Activated naive CD8-positive, alpha-beta T cell treated with anti-CD3 and anti-CD28 coated beads, Interleukin-2, amount 50 U/mL, for 24 hours (primary cell): ENCODE measurements at places on chromosomes 1 and 21.

DNA sequence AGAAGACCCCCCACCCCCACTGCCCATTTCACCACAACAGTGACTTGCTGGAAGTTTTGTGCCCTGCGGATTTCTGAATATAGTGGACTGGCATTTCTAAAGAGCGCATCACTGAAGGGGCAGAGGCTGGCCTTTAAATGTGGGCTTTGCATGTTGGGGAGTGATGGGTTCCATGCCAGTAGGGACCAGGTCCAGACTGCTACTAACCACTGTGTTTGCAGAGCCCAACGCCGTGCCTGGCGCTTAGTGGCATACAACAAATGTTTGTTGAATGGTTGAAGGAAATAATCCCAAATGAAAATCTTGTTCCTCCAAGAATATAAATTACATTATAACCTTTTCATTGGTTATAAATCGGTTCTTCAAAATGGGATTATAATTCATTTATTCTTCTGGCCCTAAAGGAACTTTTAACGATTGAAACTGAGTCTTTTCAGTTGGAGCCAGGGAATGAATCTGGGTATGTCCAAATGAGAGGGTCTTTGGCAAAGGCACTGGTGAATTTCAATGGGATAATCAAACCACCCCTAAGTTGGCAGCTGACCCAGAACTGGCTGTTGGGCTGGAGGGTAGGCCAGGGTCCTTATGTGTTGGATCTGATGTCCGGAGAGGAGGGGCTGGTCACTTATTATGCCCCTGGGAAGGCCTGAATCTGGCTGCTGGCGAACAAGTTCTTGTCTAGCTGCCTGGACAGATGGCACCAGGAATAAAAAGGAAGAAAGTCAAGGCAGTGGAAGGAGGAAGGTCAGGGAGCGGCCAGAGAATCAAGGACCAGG, 13.8 kb upstream of the SDHB start:
- no peaks in the 10 kb centered on the region for H3K36me3 ChIP-seq
- H3K4me3 ChIP-seq, result no peak overlapping the region
- H3K27me3 ChIP-seq, result no peaks in the 10 kb centered on the region
- peaks cover 2% of the 10 kb centered on the region for H3K4me1 ChIP-seq

DNA sequence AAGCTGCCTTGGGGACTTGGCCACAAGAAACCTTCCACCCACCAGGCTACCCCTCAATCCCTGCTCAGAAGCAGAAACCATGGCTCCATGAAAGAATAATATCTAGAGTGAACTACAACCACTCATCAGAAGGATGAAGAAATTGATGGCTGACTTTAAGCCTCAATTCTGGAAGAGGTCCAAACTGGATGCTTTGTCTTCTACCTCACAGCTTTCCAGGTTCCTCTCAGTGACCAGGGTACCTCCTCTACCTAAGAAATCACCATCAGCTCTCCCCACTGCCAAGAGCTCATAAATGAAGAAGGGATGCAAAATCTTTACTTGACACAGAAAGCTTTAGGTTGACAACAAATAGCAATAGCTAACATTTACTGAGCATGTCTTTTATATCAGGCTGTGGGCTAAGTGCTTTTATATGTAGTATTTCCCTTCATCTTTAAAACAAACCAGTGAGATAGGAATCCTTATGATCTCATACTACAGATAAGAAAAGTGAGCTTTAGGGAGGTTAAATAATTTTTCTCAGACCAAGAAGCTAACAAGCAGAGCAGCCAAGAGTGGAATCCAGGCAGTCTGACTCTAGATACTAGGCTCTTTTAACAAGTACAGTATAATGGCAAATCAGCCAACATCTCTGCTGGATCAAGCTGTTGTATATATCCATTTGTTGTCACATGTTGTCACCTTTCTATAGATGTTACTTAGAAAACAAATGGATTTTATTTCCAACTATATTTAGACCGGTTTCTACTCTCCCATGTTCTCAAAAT, 243.0 kb upstream of the SGIP1 start:
- DNase-seq, result no peak

DNA sequence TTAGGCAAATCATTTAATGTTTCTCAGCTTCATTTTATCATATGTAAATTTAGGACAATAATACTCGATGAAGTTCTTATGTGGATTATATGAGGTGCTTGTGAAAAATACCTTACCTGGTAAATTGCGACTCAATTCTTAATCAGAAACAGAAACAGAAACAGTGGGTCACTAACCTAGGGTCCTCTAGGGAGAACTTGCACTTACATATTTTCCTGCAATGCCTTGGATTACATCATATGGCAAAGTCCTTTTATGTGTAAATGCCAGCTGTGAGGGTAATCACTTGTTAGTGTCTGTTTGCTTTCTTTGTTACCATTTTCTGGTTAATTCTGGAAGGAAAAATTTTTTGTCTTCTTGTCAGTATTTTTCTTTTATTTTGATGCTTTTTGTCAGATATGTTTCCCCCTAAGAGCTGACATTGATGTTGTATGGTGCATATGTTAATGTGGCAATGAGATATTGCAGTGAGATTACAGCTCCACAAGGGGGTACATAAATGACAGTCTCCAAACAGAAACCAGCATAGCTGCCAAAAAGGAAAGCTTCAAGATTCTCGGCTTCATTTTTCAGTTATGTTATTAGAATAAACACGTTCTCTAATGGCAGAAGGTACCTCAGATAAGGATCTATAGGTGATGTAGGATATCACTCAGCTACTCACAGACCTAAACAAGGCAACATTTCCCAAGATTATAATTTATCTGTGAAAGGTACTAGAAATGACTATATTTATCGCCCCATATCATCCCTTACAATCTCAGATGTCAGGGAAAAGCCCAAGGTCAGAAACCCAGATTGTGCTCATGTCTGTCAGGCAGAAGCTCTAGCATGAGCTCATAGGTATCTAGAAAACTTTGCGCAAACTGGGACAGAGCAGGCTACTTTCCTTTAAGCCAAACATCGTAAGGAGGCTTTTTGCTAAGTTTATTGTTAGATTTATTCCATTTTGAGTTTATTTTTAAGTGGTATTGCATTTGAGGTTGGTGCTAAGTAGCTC, 119.9 kb downstream of the FASLG start:
- peaks cover 36% of the 10 kb centered on the region for H3K4me1 ChIP-seq
- H3K27ac ChIP-seq, result peak overlapping the region; percentile 39
- no peaks in the 10 kb centered on the region for H3K36me3 ChIP-seq
- DNase-seq, result no peak
- peaks cover 3% of the 10 kb centered on the region for H3K27me3 ChIP-seq

- no peaks in the 10 kb centered on the region for H3K27me3 ChIP-seq
- H3K36me3 ChIP-seq, result no peaks in the 10 kb centered on the region
- H3K4me1 ChIP-seq, result no peaks in the 10 kb centered on the region
- H3K4me3 ChIP-seq, result no peak overlapping the region
- DNase-seq, result peak; percentile 37
These were observed 96.3 kb upstream of the TMPRSS15 start for GRCh38 chr21:18499761-18500376.

DNA sequence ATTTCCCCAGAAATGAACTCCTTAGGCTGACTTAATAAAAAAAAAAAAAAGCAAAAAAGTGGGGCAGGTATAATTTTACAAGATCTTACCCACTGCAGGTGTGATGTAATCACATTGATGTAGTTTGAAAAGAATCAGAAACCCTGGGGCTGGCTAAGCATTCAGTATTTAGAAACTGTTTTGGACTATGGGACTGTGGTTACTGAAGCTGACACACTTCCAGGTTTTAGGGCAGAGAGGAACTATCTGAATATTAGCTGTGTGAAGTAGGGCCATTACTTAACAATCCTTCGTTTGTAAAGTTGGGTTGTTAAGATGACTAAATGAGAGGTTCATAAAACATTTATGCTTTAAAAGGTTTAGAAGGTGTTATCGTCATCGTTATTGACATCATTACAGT, 165.3 kb downstream of the FASLG start:
- no peak overlapping the region for H3K4me3 ChIP-seq
- no peak for DNase-seq
- H3K36me3 ChIP-seq, result no peaks in the 10 kb centered on the region
- peaks cover 3% of the 10 kb centered on the region for H3K27me3 ChIP-seq
- H3K4me1 ChIP-seq, result peaks cover 18% of the 10 kb centered on the region
- no peak overlapping the region for H3K27ac ChIP-seq

DNA sequence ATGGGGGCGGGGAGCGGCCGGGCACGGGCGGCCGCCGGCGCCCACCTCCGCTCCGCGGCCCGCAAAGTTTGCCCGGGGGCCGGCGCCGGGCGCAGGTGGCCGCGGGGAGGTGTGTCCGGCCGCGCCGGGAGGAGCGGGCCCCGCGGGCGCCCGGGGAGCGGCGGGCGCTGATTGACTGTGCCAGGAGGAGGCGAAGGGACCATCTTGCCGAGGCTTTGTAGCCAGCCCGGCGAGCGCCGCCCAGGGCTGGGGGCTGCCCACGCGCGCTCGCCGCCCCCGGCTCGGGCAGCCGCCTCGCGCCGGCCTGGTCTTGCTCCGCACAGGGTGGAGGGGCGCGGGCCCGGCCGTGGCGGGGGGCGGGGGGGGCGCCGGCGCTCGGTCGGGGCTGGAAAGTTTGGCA, 432 bp downstream of the EPHB2 start:
- no peak overlapping the region for H3K4me3 ChIP-seq
- no peaks in the 10 kb centered on the region for H3K36me3 ChIP-seq
- DNase-seq, result no peak

- H3K36me3 ChIP-seq, result peaks cover 22% of the 10 kb centered on the region
- peaks cover 18% of the 10 kb centered on the region for H3K4me1 ChIP-seq
- H3K27ac ChIP-seq, result no peak overlapping the region
- peak overlapping the region; percentile 24 for H3K4me3 ChIP-seq
These were observed 3.0 kb downstream of the ADPRS start for GRCh38 chr1:36091698-36092097.

DNA sequence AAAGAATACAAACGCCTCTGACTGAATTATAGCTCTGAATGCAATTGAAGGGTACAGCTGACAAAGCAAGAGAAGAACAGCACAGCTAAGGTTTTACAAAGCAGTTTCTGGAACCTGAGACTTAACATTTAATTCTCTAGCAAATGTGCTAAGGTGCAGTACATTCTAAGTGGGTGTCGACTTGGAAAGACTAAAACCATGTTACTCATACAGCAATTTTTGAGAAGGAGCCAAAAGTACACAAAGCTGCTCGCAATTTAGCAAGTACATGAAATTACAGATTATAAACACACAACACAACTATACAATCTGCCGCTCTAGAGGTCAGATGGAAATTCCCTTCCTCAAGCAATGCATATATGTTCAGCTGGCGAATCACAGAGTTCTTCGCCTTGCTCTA, 121.9 kb downstream of the TIAM1 start:
- H3K4me3 ChIP-seq, result no peak overlapping the region
- H3K27ac ChIP-seq, result no peak overlapping the region
- peaks cover 35% of the 10 kb centered on the region for H3K36me3 ChIP-seq

DNA sequence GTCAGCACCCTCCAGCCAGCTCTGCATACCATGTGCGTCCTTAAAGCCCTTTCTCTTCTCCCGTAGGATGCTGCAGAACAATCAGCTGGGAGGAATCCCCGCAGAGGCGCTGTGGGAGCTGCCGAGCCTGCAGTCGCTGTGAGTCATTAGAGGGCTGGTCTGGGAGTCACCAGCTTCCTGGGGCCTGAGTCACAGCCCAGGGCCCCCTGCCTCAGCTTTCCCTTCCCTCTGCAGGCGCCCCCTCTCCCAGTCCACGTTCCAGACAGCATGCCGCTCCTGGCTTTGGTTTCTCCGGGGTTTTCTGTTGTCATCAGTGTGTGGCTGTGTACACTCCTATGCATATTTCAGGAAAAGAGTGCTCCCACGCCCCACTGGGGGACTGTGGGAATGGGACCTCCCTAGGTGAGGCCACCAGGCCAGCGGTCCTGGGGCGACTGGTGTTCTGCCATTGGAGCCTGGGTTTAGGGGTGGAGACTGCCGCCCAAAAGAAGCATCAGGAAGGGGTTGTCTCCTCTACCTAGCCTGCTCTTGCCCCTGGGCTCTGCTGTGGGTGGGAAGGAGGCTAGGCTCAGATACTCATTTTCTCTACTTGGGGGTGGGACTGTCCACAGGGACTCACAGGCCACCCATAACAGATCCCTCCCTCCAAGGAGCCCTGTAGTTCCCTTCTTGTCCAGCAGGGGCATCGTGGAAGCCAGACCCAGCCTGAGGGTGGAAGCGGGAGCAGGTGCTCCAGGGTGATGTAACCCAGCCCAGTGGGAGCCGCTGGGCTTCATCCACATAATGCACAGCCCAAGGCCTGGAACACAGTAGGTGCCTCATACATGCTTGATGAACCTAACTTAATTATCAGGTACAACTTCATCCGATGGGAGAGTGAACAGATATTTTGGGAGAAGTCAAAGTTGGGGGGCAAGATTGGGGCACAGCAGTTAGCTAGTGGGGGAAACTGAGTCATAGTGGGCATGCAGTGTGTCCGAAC, 42.5 kb downstream of the LGR6 start:
- H3K27me3 ChIP-seq, result peaks cover 12% of the 10 kb centered on the region
- no peak overlapping the region for H3K27ac ChIP-seq
- H3K4me3 ChIP-seq, result no peak overlapping the region
- DNase-seq, result peak; percentile 82

- H3K4me1 ChIP-seq, result no peaks in the 10 kb centered on the region
- DNase-seq, result no peak
- no peak overlapping the region for H3K27ac ChIP-seq
- no peaks in the 10 kb centered on the region for H3K27me3 ChIP-seq
- H3K4me3 ChIP-seq, result no peak overlapping the region
These were observed 199.4 kb upstream of the PTGFR start for GRCh38 chr1:78291418-78291817.

DNA sequence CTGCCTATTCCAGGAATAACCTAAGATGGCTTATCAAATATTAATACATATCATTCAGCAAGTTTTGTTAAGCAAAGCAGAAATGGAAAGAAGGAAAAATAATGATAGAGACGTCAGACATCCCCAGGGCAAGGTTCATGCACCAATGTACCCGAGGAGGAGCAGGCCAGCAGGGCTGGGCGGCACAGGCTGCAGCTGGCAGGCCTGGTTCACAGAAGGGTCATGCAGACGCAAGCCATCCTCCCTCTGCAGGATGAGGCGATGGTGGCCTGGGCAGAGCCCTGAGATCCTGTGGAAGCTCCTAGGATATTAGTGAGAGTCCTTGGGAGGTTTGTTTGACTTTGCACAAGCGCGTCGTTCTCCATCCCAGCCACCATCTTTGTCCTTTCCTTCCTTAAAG, 30.0 kb downstream of the BATF3 start:
- no peak overlapping the region for H3K4me3 ChIP-seq
- H3K27ac ChIP-seq, result no peak overlapping the region
- no peaks in the 10 kb centered on the region for H3K36me3 ChIP-seq
- peaks cover 14% of the 10 kb centered on the region for H3K27me3 ChIP-seq

DNA sequence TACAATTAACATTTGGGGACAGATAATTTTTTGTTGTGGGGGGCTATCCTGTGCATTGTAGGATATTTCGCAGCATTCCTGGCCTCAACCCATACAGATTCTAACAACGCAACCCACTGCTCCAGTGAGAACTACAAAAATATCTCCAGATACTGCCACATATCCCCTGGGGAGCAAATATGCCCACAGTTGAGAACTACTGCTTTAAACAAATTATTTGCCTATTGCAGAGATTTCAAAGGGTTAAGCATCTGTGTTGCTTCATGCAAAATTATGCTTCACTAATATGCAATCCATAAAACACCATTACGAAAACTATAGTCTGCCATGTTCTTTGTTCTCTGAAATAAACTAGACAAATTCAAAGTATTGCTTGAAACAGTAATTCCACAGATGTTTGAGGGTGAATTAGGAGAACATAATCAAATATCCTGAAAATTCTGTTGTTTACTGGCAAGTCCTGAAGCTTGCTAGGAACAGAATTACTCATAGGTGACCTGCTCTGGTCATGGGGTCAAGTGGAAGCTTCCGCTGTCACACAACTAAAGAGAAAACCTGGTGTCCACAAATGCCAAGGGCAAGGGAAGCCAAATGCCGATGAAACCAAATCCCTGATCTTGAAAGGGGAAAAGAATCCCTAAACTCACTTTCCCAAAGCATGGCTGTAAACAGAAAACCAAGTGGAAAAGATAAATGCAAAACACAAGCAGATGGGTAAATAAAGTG, 149.4 kb downstream of the RERE start:
- no peak for DNase-seq
- no peak overlapping the region for H3K4me3 ChIP-seq
- H3K4me1 ChIP-seq, result peaks cover 60% of the 10 kb centered on the region
- H3K27ac ChIP-seq, result no peak overlapping the region
